Caudate nucleus (tissue), 63 donors: ENCODE measurements at places on chromosomes 3 and 15.

- DNase-seq = no peak
These were observed 20.4 kb downstream of the TMOD2 start for GRCh38 chr15:51771773-51772172.

- no peak for DNase-seq
These were observed 8.9 kb upstream of the CCDC50 start for GRCh38 chr3:191320316-191320715.

DNA sequence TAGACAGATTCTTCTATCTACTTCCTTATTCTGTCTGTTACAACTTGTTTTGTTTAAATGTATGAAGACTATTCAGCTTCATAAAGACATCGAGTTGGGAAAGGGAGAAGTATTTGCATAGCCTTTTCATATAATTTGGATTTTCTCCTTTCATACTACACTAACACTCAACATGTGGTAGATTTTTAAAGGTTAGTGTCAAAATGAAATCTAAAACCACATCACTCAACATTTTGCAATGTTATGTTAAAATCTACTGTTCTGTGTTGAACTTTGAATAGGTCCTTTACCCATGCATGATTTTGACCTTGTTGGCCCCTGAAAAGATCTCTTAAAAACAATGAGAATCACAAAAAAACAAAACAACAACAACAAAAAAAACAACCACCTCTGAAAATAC is 860.9 kb downstream of the ROBO1 start:
- no peak for DNase-seq

DNA sequence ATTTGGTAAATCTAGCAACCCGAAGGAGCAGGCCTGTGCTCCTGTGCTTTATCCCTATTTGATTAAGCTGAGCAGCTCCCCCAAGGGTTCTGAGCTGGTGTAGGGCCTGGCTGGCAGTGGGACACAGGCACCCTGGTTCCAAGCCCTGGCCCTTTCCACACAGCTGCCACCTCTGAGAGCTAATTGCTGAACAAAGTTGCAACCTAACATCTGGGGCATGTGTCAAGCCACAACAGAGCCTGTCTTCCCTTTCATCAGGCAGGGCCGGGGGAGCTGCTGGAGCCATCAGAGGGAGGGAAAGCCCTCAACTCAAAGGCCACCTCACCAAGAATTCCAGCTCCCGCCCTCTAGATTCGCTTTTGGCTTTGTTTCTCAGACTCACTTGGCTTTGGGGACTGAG is 17.1 kb upstream of the MRPS22 start:
- no peak for DNase-seq

- DNase-seq = no peak
These were observed 428.0 kb downstream of the RAP2B start for GRCh38 chr3:153590051-153590450.

DNA sequence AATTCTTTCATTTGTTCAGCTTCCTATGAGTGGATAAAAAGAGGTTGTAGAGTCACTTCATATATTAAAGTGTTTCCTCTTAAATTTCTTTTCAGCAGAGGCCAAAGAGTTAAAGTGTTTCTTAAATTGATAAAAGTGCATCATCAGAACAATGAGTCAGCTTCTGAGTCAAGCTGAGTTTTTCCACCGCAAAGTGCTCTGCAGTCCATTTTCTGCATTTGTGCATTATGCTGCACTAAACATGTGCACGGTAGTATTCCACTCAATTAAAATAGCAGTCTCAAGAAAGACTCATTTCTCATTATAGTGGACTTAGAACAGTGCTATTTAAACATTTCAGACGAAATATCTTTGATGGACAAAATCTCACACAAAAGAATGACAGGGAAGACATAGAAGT is 152.0 kb downstream of the ZBBX start:
- DNase-seq = no peak

DNA sequence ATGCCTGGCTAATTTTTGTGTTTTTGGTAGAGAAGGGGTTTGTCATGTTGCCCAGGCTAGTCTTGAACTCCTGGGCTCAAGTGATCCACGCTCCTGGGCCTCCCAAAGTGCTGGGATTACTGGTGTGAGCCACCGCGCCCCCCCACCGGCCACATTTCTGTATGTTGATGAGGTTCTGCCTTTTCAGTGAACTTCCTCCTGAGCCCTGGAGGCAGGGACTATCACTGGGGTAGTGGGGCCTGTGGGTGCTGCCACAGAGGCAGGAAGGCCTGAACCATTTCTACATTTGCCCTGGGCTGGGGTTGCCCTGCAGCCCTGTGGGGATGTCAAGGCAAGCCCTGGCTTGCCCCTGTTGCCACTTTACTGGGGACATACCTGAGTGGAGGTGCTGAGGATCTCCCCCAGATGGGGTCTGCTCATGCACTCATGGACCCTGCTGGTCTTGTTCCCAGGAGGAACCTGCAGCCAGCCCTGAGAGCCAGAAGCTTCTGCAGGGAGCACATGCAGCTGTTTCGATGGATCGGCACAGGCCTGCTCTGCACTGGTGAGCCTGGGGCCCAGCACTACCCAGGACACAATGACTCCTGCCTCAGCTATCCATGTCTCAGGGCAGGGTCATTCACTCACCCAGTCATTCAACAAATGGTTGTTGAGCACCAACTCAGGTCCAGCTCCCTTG is 5.7 kb downstream of the SLC28A1 start:
- no peak for DNase-seq

DNA sequence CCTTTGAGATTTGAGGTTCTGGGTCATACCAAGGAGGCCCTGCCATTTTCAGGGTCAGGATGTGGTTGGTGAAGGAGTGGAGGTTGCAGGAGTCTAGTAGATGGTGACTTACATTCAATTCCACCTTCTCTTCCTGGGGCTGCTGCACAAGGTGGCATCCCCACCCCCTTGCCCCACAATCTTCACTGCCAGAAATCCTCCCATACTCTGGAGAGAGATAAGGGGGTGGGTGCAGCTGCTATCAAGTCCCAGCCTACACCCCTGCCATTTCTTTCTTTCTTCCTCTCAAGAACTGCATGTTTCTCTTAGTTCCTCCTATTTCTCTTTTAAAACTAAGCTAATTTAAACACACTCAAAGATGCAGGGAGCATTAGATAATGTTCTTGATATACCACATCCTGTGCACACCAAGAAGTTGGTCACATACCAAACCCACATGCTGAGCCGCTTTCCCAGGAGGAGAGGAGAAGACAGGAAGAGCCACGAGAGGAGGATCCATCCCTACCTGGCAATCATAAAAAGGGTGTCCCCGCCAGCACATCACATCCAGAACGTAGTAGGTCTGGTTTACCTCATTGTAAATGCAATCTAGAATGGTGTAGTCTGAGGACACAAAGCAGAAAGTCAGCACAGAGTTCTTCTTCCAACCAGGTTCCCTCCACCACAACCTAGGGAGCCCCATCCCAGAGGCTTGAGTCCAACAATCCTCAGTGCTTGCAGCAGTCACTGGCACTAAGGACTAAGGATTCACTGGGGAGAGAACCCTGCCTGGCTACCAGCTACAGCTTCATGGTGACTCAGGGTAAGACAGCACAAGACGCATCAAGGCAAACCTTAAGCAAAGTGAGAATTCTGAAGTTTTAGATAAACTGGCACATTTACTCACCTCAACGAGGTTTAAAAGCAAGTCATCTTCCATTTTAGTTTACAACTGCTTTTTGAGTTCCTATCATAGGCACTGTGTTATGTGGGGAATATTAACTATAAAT is 18.5 kb downstream of the SNUPN start:
- DNase-seq = no peak

GRCh38 chr3:3714572-3714971 is 84.7 kb upstream of the LRRN1 start:
- no peak for DNase-seq

GRCh38 chr3:182063742-182064141 is 352.0 kb downstream of the SOX2 start:
- no peak for DNase-seq

DNA sequence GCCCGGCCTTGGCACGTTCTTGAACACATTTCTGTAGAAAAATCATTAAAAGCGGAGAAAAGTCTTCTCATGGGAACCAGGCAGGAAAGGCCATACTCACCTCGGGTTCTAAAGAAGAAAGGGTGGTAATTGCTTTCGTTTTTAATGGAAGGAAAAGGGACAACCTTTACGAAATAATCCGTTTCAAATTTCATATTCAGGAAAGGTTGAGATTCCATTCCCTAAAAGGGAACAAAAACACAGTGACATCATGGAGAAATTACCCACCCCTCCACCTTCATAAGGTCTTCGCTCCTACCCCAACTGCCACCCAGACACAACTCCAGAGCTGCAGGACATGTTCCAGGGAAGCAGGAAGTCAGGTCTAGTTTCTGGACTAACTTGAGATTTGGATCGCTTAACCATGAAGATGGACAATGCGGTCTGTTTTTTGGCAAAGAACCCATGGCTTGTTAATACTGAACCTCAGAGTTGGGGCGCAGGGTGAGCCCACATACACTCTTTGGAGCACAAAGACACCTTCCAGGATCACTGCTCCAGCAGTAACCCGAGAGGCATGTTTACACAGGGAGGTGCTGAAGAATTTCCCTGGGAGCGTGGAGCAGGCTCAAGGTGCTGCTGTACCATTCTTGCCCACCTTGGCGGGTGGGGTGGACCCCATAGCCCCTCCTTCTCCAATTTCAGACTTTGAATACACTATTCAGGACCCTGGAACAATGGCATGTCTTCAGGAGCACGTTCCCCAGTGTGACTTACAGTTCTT is 49.2 kb downstream of the SPATA12 start:
- DNase-seq = no peak

- no peak for DNase-seq
These were observed 233.3 kb downstream of the TIGIT start for GRCh38 chr3:114527036-114527644.

DNA sequence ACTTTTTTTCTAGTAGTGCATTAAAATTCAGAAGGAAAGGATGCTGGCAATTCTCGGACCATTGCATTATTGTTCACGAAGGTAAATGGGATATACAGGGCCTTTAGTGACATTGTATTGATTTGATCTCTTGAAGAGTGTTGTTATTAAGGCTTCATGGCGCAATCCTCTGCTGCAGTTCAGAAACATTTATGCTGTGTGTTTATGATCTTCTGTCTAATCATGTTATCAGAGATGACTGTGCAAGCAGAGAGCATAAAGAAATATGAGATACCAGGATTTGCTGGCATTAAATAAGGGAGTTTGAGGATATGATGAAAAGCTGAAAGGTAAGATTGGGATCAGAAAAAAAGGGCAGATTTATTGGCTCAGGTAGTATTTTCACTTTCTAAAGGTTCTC is 180.6 kb downstream of the EPHA6 start:
- no peak for DNase-seq
